Stimulated activated CD4-positive, alpha-beta T cell treated with anti-CD3 and anti-CD28 coated beads, Interleukin-1b, Interleukin-23, amount 100 ng/mL, for 24 hours (primary cell): ENCODE measurements at places on chromosomes 1 and 21.

GRCh38 chr1:53366901-53367502, 39.1 kb upstream of the LRP8 start:
- DNase-seq = no peak

- DNase-seq = no peak
These were observed 1.1 kb upstream of the GUCA2A start for GRCh38 chr1:42165511-42166210.

- DNase-seq = no peak
These were observed 20.7 kb upstream of the PADI4 start for GRCh38 chr1:17287130-17287776.

GRCh38 chr1:59071289-59071688, 225.6 kb upstream of the FGGY start:
- no peak for DNase-seq

GRCh38 chr1:29280409-29281131, 44.2 kb downstream of the PTPRU start:
- DNase-seq = no peak

DNA sequence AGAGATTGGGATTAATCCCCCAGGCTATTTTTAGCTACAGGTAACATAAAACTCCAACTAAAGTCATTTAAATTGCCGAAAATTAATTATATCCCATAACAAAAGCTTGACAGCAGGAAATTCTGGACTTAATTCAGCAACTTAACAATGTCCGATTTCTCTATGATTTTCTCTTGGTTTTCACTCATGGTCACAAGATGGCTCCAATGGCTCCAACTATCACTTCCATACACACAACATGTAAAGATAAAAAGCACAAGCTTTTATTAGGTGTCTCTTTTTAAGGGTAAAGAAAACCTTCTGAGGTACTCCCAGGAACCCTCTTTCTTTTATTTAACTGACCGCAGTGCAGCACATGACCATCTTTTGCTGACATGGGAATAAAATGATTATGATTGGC, 363.5 kb upstream of the PTBP2 start:
- no peak for DNase-seq
